ENCODE measurements at places on chromosomes 16 and 17. TPM values are rescaled to one million over a fixed set of nuclear protein-coding genes. Genes with fewer than 3 reads are reported as not detected.

PVALEF gene
- total RNA-seq = not detected

DUS2 gene
- 18.5 TPM for total RNA-seq

PIPOX gene
- total RNA-seq = 2.0 TPM

ARHGDIG gene
- total RNA-seq = 3.5 TPM

QRICH2 gene
- 2.9 TPM for total RNA-seq

GLIS2 gene
- 1.8 TPM for total RNA-seq

PRR35 gene
- not detected for total RNA-seq

KRTAP4-7 gene
- total RNA-seq = not detected

FADS6 gene
- total RNA-seq = not detected

LRRC46 gene
- 0.09 TPM for total RNA-seq

MAPT gene
- total RNA-seq = 0.09 TPM

TANC2 gene
- total RNA-seq = 30.5 TPM

SUZ12 gene
- 22.2 TPM for total RNA-seq

SLC16A5 gene
- total RNA-seq = 8.1 TPM

KATNIP gene
- total RNA-seq = 22.5 TPM

VMP1 gene
- total RNA-seq = 190 TPM

CMTM2 gene
- total RNA-seq = not detected

SLC52A1 gene
- under 0.01 TPM for total RNA-seq

ZNF205 gene
- total RNA-seq = 23.2 TPM

NEK8 gene
- total RNA-seq = 2.4 TPM

ANKRD40CL gene
- total RNA-seq = not detected

C1QBP gene
- 239 TPM for total RNA-seq
